ENCODE measurements at places on chromosomes 16 and 17.

GRCh38 chr17:48045316-48046001 lies 2.7 kb upstream of the NFE2L1 start:
- DNase-seq = peak; percentile 86

DNA sequence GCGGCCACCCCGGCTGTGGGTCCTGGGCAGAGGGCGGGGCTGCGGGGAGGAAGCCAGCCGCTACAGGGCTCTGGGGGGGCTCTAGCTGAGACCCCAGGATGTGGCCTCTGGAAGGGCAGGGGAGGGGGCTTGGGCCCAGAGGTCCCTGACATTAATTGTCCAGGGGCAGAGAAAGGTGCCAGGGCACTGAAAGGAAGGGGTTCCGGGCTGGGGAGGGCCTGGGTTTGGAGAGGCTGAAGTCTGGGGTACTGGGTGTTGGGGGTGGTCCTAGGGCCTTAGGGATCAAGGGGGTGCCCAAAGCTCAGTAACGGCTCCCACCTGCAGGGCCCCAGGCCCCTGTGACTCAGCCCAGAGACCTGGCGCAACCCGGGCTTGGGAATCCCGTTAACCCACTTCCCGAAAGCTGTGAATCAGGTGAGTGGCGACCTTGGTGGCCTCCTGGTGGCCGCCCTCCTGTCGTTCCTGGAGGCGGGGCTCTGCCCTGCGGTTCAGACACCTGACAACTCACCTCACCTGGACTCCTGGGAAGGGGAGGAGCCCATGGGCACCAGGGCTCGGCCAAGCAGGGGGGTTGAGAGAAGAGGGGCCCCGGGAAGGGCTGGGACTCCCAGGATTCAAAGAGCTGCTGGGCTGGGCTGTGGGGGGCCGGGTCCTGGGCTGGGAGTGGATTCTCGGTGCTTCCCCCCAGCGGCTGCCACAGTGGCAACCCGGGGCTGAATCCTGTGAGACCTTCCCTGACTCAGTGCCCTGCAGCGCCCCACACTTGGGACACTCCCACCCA lies 465 bp upstream of the PRSS22 start:
- no peak for DNase-seq

DNA sequence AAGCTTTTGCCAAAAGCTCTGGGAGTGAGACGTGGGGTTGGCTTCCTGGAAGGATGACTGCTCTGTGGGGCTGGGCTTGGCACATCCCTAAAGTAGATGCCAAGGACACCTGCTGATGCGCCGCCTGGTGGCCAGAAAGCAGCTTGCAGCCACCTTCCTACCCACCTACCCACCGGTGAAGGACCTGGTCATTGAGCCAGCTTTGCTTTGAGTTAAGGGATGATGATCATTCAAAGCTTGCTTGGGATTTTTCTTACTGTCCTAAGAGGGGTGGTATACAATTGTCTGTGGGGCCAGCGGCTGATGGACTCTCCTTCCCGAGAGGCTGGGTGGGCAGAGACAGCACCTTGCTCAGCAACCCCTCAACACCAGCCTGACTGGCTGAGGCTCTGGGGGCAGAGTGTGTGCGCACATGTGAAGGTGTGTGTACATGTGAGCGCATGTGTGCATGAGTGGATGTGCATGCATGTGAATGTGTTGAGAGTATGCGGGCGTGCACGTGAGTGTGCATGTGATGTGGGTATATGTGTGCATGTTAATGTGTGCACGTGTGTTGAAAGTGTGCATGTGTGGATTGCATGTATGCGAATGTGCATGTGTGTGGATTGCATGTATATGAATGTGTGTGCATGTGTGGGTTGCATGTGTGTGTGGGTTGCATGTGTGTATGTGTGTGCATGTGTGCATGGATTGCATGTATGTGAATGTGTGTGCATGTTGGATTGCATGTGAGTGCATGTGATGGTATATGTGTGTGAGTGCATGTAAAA lies 18.6 kb downstream of the C1QTNF1 start:
- DNase-seq = peak; percentile 85

DNA sequence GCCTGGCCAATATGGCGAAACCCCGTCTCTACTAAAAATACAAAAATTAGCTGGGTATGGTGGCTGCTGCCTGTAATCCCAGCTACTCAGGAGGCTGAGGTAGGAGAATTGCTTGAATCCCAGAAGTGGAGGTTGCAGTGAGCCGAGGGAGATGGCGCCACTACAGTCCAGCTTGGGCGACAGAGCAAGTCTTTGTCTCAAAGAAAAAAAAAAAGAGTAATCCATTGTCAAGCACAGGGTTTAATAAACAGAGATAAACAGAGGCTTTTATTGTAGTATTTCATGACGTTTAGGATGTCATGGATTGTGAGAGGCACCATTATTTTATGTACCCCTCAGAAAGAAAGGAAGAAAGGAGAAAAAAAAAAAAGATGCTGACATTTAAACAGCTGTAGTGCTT lies 75.2 kb upstream of the RNU2-1 start:
- no peak for DNase-seq

- DNase-seq = no peak
Observed at GRCh38 chr16:68972013-68972412, 128.7 kb downstream of the TANGO6 start.

GRCh38 chr16:69145658-69146057 lies 13.2 kb downstream of the UTP4 start:
- DNase-seq = no peak

DNA sequence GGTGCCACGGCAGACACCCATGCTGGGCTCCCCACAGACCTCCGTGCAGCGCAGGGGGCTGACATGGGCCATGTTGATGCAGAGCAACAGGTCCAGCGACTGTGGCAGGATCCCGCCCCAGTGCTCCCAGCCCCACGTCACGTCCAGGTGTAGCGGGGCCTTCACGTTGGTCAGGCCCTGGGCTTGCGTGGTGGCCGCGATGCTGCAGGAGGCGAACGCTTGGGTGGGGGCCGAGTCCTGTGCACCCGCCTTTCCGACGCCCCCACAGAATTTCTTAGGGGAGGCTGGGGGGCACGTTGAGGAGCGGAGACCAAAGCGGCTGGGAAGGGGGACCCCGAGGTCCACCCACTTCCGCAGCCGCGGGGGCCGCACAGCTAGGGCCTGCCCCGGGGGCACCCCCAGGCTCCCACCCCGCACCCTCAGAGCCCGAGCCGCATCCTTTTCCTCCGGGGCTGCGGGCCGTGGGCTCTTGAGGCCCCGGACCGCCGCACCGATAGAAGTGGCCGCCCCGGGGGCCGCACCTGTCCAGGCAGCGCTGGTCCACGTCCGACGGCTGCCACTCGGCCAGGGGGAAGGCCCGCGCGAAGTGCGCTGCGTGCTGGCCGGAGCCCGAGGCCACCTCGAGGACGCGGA lies 416 bp downstream of the METTL26 start:
- DNase-seq = no peak

DNA sequence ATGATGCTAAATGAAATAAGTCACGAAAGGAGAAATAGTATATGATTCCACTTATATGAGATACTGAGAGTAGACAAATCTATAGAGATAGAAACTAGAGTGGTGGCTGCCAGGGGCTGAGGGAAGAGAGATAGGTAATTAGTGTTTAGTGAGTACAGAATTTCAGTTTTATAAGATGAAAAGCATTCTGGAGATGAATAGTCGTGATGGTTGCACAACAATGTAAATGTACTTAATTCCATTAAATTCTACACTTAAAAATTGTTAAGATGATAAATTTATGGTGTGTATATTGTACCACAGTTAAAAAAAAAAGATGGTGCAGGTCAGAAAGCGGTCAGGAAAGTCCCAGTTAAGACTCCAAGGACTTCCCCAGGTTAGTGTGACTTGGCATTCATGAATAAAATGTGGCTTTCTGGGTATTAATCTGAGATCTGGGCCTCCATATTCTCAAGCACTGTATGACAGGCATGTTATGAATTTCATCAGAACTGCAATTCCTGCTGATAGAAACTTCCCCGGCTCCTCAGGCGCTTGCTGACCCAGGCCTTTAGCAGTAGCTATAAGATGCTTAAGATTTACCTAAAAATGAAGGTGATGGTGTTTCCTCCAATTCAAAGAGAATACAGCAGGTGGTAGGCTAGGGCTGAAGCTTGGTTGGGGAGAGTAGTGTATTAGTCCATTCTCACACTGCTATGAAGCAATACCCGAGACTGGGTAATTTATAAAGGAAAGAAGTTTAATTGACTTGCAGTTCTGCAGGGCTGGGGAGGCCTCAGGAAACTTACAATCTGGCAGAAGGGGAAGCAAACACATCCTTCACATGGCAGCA lies 115.3 kb upstream of the SOX9 start:
- DNase-seq = no peak

DNA sequence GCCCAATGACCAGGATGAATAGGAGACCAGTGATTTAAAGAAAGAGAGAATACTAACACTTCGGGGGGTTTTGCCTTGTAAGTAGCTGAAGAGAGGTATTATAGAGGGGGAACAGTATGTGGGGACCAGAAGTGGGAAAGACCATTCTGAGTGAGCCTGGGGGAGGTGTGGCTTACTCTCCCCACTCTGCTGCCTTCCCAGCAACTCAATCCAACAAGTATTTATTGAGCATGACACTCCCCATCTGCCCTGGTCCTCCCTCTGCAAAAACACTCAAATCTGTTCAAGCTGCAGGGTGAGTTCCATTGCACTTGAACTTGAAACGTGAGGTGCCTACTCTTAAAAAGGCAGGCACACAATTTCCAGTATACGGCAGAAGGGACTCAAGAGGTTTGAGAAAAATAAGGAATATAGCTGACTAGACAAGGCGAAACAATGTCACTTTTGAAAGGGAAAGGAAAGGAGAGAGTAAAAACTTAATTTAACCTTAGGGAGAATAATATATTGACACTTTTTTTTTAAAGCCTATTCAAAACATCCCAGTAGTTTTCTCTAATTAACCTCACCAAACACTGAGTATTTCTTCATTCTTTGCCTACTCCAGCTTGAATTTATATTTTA lies 8.2 kb downstream of the FAM117A start:
- no peak for DNase-seq

DNA sequence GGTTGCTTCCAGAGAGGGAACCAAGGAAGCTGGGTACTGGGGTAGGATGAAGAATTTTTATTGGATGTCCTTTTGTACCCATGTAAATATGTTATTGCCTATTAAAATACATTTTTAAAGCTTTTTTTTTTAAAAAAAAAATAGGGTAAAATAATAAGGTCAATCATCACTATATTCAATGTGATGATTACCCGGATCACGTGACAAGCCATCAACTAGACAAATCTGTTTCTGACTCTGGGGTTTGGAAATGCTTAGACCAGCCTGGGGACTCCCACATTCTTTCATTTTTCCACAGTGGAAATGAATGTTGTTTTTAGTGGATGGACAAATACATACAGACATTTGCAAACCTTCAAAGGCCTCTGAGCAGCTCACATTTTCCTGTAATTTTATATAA lies 79.9 kb upstream of the KIFC3 start:
- no peak for DNase-seq

DNA sequence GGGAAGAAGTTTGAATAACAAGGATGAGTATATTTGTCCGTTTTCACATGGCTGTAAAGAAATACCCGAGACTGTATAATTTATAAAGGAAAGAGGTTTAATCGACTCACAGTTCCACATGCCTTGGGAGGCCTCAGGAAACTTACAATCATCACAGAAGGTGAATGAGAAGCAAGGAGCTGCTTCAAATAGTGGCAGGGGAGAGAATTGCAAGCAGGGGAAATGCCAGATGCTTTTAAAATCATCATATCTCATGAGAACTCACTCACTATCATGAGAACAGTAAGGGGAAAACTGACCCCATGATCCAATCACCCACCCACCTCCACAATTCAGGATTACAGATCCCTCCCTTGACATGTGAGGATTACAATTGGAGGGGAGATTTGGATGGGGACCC lies 212.8 kb upstream of the CDH8 start:
- DNase-seq = no peak

DNA sequence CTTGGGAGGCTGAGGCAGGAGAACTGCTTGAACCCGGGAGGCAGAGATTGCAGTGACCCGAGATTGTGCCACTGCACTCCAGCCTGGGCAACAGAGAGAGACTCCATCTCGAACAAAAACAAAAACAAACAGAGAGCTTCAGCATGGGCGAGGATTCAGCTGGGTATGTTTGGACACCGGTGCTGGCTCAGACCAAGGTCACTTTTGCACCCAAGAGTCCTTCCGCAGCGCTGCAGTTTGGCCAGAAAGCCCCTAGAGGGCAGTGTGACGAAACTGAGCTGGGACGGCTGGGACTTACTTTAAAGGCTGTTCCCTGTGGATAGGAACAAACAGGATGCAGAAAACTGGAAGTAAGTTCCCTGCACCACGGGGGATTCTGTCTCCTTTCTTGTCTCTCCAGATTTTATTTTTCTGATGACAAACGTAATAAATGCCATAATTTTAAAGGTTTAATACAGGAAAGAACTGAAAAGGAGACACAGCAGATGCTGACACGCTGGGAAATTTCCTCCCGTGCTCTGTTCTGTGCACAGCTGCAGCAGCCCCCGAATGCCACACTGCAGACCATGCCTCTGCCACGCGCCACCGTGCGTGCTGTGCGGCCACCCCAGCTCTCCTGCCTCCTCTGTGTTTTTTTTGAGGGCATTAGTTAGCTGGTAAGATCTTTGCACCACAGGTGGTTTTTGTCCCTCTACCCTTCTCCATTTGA lies 25.2 kb upstream of the USP36 start:
- peak; percentile 94 for DNase-seq

GRCh38 chr16:56275076-56275475 lies 83.8 kb downstream of the GNAO1 start:
- DNase-seq = no peak

DNA sequence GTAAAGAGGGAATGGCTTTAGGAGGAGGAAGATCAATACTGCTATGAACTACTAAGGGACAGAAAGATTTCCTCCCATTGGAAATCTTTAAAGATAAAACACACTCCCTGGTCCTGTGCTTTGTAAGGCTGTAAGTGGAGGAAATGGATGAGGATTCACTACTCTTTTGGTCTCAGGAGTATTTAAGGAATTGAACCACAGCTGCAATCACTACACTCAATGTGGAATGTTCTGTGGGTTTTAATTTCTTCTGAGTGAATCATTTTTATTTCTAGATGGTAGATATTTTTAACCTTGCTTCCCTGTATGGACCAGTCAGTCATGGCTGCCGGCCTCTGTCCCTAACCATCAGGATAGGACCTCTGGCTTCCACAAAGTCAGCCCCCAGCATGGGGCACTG lies 65.6 kb downstream of the SDR42E1 start:
- DNase-seq = no peak

Data from SJCRH30 (cell line).